ENCODE measurements at places on chromosomes 7 and 10.

DNA sequence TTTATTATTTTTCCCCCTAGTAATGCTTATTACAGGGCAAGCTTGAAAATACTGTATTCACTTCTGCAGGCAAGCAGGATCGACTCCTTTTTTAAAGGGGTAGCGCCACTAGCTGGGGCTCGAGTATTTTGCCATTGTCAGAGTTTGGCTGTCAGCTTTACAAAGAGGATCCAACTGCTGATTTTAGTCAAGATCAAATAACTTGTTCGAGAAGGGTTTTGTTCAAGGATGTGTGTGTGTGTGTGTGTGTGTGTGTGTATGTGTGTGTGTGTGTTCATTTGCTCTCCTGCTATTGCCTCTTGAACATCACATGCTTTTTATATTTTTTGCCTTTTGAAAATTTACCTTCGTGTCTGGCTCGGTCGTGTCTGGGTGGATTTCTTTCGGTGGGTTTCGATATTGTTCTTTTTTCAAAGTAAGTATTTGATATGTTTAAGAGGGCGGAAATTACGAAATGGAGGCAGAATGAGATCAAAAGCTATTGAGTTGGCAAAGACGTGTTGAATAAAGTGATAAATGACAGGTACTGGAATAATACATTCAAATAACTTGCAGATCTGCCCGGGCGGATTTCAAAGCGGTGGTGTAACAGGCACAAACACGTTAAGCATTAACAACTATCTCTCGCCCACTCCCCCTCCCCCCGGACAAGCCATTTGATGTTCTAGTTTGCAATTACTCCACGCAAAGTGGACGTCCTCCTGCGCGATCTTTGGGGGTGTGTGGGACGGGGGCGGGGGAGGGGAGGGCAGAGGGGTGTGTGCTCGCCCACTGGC is 1.1 kb downstream of the ARID5B start:
- DNase-seq, result peak; percentile 49

GRCh38 chr10:59832506-59832905 is 73.8 kb downstream of the CCDC6 start:
- DNase-seq, result no peak

- DNase-seq, result no peak
Measured at GRCh38 chr10:78838141-78838657, 230.6 kb upstream of the ZMIZ1 start.

DNA sequence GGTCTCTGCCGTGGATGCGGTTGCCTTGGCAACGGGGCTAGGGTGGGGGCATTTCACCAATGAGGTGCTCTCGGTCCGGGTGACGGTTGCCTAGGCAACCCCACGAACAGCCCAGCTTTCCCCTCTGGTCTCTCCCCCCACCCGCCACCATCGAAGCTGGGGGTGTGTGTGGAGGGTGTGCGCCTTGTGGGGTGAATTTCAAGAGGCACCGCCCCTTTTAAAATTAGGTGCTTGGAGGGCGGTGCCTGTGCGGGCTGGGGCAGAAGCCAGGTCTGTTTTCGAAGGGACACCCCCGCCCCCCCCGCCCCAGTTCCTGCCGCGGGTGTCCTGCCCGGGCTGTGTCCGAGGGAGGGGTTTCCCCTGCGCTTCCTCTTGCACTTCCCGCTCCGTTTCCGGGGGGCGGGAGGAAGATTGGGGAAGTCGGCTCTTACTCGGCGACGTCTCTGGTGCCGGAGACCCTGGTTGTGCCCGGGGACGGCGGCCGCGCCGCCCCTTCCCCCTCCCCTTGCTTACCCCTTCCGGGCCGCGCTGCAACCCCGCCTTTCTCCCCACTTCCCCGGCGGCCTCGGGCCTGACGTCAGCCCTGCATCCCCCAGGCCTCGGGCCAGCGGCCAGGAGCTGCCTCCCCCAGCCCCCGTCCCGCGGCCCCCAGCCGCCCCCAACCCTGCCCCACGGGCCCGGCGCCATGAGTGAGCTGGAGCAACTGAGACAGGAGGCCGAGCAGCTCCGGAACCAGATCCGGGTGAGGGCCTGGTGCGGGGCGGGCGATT is 2.2 kb downstream of the GNB2 start:
- DNase-seq, result peak; percentile 34

GRCh38 chr10:110615057-110615747 is 28.9 kb upstream of the RBM20 start:
- no peak for DNase-seq

DNA sequence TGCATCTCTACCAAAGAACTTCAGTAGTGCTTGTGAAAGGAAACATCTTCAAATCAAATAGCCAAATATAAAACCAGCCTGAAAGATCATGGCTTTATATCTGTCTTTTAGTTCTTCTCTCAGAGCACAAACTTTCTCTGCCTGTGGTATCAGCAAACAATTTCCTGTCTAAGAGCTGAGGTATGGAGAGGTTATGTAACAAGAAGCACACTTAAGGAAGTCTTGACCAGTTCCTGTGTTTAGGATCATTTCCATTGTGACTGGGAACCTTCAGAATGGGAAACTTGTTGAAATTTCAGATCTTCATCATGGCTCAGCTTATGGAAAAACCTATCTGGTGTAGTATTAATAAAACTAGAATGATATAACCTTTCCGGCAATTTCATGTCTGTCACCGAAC is 148.8 kb downstream of the MBL2 start:
- DNase-seq, result no peak

- no peak for DNase-seq
Measured at GRCh38 chr7:96016735-96017134, 244.4 kb downstream of the DYNC1I1 start.

DNA sequence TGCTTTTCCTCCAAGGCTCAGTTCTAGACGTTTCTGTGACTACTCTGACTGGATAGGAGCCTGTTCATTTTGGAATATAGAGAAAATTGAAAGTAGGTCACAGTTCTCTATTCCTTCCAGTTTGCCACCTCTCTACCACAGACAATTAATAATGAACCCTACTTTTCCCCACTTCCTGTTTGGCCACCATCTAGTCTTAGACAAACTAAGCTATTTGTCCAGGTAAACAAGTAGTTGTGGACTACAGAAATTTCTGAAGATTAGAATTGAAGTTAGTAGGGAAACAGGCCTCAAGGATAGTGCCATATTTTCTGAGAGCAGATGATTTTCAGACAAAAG is 87.0 kb downstream of the AUTS2 start:
- no peak for DNase-seq

DNA sequence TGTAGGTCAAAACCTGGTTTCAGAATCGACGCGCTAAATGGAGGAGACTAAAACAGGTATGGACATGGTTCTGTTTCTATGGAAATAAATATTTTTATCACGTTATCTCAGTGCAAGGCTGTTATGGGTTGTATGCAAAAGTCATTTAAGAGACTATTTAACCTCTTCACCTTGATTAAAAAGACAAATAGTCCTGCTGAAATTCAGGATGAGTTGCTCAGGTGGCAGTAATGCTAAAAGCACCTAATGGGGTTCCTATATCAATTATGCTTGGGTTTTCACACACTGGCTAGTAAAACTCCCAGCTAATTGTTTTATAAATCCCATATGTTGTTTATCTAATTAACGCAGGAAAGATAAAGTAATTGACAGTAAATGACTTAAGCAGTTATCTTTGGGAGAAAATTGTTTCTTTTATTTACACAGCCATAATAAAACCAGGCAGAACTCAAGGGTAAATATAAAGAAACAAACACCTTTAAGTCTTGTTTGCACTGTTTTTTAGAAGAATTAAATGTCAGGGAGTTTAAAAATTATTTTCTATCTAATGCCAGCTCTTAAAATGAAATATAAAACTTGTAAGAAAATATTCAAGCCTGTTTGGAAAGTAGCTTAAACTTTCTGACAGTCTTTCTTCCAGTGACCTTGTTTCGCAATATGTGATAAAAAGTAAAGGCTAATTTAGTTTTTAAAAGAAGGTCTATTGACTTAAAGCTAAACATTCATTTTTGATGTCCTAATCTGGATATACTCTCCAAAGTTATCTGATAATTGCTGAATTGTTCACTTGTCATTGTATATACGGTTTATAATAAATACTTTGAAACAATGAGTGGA is 3.2 kb downstream of the HHEX start:
- DNase-seq, result no peak

- no peak for DNase-seq
Measured at GRCh38 chr10:48814933-48815332, 124.7 kb downstream of the LRRC18 start.

- no peak for DNase-seq
Measured at GRCh38 chr7:111094419-111094818, 3.5 kb downstream of the LRRN3 start.

- peak; percentile 48 for DNase-seq
Measured at GRCh38 chr7:35646289-35647023, 48.5 kb downstream of the HERPUD2 start.

DNA sequence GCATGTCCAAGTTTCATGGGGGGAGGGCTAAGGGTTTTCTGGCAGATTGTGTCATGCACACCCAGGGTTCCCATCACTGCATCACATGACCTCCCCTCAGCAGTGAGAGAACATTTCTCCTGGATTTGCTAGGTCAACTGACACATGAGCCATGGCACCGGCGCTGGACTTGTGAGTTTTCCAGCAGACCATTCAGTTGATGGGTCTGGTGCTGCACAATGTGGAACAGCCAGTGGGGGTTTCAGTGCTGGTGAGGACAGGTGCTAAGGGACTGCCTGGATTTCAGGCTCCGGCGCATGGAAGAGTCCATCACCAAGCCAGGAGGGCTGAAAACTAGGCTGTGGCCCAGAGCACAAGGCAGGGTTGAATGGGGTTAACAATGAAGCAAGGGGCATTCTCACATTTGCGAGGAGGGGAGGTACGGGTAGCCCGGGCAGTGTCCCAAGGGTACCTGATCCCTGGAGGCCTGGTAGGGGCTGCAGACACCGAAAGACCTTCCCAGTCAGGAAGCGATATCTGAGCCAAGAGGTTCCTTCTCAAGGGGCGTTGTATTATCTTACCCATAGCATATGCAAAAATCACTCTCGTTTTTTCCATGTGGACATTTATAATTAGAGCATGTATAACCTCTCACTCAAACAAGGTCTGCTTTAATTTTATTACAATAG is 203.0 kb downstream of the TNS3 start:
- DNase-seq, result no peak

GRCh38 chr10:69732826-69733150 is 68.9 kb upstream of the COL13A1 start:
- no peak for DNase-seq

DNA sequence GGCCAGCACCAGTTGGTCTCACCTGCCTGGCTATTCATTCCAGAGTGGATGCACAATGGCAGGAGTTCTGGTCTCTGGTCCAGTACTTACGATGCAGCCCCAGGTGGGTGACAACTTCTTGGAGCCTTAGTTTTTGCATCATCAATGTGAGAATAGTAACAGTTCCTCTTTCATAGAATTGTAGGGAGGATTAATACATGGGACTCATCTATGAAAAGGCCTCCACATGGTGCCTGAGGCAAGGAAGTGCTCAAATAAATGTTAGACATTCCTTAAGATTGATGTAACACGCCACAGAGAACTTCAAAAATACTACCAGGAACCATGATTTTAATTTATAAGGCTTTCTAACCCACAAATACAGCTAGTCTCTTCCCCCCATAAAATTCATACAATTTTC is 120.1 kb upstream of the CHST15 start:
- DNase-seq, result no peak

DNA sequence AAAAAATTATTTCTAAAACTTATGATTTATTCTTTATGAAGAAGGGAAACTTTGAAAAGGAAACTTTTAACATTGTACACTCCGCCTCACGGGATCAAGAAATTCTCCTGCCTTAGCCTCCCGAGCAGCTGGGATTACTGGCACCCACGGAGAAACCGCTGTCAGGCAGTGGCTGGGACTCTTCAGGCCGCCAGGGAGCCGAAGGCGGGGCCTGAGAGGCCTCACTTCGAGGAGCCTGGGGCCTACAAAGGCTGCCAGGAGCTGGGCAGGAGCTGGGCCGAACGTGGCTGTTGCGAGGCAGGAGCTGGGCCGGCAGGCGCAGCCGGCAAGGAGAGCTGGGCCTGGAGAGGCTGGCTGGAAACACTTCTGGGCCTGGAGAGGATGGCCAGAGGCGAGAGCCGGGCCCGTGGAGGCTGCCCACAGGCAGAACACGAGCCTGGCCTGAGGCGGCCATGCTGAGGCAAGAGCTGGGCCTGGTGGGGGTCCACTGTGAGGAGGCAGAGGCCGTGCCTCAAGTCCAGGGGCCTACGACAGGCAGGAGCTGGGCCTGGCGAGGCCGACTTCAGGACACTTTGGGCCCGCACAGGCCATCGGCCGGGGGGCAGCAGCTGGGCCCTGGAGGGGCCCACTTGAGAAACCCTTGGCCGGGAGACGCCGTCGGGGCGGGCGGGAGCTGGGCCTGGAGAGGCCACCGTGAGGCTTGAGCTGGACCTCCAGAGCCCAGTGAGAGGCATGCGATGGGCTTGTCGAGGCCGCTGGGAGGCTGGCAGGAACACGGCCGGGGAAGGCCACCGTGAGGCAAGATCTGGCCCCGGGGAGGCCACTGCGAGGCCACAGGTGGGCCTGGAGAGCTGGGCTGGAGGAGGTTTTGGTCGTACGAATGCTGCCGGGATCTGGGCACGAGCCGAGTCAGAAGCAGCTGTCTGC is 23.7 kb downstream of the MDH2 start:
- peak; percentile 60 for DNase-seq

DNA sequence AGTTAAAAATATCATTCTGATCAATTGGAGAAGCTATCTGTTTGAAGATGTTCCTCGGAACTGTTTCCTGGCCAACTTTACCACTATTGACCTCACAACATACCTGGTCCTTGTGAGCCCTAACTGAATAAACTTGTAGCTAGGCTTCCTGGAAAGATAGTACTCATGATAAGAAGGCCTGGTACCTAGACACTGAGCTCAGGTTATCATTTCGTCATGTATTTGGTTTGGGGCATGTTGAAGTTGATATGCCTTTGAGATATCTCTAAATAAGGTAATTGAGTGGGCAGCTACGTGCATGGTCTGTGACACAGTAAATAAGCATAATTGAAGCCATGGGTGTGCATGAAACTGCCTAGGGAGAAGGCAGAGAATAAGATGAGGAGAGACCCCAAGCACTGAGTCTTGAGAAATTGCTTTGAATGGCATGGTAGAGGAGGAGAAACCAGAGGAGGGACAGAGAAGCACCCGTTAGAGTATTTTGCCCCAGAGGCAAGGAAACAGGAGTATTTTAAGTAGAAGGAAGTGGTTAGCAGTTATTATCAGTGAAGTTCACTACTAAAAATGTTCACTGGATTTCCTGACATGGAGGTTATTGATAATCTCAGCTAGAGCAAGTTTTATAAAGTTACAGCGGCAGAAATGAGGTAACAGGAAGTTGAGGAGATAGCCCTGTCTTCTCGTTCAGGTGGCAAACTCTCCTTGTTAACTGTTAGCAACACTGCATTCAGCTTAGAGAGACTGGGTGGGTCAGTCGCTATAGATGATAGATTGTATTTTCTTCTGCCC is 55.6 kb downstream of the CC2D2B start:
- DNase-seq, result no peak

DNA sequence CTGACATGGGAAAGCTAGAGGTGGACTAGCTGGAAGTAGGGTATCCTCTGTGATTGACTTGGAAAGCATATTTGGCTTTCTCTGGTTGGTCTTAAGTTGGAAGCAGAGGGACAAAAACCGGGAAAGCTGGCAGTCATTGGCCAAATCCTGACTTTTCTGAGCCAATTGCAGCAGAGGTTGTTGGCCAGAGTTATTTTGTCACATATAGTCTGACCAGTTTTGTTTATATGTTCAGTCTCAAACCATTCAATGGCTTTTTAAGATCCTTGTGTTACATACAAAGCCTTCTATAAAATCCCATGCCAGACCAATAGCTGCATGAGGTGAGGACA is 6.3 kb downstream of the CFAP69 start:
- no peak for DNase-seq

- no peak for DNase-seq
Measured at GRCh38 chr7:135164357-135165061, 6.0 kb downstream of the CYREN start.

GRCh38 chr7:85094046-85094725 is 92.7 kb downstream of the SEMA3D start:
- no peak for DNase-seq

Data from cardiac muscle cell (in vitro differentiated cells and primary cell).